Hematopoietic multipotent progenitor cell treated with erythropoietin and hydrocortisone succinate and interleukin-3 and kit ligand, for 8 days (in vitro differentiated cells): ENCODE measurements at places on chromosomes 6 and 20.

DNA sequence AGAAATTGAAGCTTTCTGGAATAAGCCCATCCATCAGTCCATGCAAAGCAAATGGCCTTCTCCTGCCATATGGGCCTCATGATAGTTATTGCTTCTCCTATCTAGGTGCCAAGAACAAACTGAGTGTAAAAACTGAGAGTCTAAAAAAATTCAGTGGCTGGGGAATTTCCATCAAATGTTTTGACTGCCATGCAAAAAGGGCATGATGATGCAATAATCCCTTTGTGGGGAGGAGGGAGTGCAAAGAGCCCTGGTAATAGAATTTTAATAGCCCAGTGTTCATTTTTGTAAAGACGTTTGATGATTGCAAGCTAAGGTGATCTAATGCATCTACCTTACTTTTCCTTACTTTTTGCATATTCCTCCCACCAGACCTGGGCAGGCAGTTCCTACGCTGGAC is 683.7 kb downstream of the EPM2A start:
- DNase-seq, result no peak

DNA sequence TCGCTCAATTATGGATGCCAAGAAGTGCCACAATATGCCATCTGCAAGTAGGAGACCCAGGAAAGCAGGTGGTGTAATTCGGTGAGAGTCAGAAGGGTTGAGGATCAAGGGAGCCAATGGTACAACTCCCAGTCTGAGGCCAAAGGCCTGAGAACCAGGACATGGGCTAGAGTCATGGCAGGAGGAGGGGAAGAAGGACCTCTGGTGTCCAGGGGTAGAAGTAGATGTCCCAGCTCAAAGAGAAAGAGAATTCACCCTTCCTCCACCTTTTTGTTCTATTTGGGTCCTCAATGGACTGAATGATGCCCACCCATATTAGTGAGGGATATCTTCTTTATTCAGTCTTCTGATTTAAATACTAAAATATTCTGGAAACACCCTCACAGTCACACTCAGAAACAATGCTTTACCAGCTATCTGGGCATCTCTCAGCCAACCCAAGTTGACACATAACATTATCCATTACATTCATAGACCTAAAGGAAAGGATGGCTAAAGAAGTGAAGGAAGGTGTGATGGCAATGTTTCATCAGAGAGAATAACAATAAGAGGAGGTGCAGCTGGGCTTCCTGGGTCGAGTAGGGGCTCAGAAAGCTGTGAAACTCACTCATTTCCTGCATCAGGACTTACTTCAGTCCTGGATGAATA is 21.2 kb upstream of the HLA-DQA1 start:
- no peak for DNase-seq

- DNase-seq, result no peak
These were observed 9.1 kb downstream of the PNLDC1 start for GRCh38 chr6:159809149-159809548.

DNA sequence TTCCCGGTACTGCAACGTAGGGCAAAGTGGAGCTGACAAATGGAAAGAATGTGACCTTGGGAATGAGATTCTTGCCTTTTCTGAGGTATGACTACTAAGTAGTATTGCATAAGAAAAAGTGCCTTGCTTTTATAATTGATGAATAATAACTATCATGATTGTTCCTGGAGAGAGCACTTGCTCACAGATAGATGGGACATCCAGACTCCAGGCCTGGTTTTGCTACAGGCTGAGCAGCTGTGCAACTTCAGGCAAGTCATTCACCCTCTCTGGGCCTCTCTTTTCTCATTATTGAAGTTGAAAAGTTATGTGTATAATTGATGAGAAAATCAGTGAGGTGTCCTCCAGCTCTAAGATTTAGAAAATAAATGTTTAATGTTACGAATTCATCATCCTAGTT is 53.6 kb upstream of the MBOAT1 start:
- no peak for DNase-seq

DNA sequence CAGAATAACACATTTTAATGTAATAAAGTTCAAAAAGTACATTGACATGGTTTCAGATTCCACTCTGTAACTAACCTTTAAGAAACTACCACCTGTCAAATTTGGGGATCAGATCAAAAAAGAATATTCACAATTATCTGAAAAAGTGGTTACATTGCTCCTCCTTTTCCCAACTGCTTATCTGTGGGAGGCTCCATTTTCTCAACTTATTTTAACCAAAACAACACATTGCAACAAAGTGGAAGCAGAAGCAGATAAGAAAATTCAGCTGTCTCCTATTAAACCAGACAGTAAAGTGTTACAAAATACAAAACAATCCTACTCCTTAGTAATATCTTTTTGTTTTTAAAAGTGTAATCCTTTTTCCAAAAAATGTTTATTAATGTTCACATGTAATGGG is 61.4 kb downstream of the PDSS2 start:
- peak; percentile 79 for DNase-seq
